Upper lobe of right lung (tissue), 1 donor: ENCODE measurements at places on chromosomes 12 and 14. TPM values are rescaled to one million over a fixed set of nuclear protein-coding genes. Genes with fewer than 3 reads are reported as not detected.
A peak's percentile ranks its signal among the peaks of the same experiment; 100 is the strongest.

The NR1H4 gene
- total RNA-seq: not detected

The RNASE1 gene
- total RNA-seq: 888 TPM

- H3K36me3 ChIP-seq: no peaks in the 10 kb centered on the region
- no peak for DNase-seq
- H3K4me1 ChIP-seq: peaks cover 2% of the 10 kb centered on the region
- peak overlapping the region; percentile 67 for H3K27ac ChIP-seq
- no peaks in the 10 kb centered on the region for H3K27me3 ChIP-seq
- H3K4me3 ChIP-seq: peak overlapping the region; percentile 50
These were observed 64.3 kb upstream of the STON2 start for GRCh38 chr14:81464253-81465002.

The IL23A gene
- 0.81 TPM for total RNA-seq

- H3K4me1 ChIP-seq: no peaks in the 10 kb centered on the region
- H3K4me3 ChIP-seq: no peak overlapping the region
- no peak overlapping the region for H3K27ac ChIP-seq
- H3K36me3 ChIP-seq: no peaks in the 10 kb centered on the region
- H3K27me3 ChIP-seq: no peaks in the 10 kb centered on the region
These were observed 39.0 kb downstream of the PAX9 start for GRCh38 chr14:36700651-36701050.

DNA sequence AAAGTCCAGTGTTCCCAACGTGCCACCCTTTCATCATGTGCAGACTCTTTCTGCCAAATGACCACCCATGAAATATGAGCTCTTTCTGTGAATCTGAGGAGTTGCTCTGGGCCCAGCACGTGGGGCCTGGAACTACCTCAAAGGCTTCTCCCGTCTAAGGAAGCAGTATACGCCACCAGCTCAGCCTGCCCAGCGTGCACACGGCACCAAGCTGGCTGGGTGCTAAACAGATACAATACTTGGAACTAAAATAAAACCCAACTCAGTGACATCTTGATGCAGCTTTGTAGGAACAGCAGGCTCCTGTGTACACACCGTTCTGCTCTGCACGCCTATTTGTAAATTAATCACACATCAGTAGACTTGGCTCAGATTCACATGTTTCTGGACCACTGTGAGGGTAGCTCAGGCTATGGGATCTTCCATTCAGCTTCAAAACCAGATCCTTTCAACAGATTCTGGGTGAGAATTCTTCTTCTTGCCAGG is 74.8 kb downstream of the ARL6IP4 start:
- no peaks in the 10 kb centered on the region for H3K36me3 ChIP-seq
- H3K4me3 ChIP-seq: no peak overlapping the region
- H3K27ac ChIP-seq: no peak overlapping the region
- H3K27me3 ChIP-seq: no peaks in the 10 kb centered on the region

- peak; percentile 54 for DNase-seq
- no peak overlapping the region for H3K4me3 ChIP-seq
- H3K36me3 ChIP-seq: no peaks in the 10 kb centered on the region
- H3K4me1 ChIP-seq: peaks cover under 1% of the 10 kb centered on the region
These were observed 8.0 kb upstream of the POP5 start for GRCh38 chr12:120588948-120589930.

The NOS1 gene
- 4.9 TPM for total RNA-seq

DNA sequence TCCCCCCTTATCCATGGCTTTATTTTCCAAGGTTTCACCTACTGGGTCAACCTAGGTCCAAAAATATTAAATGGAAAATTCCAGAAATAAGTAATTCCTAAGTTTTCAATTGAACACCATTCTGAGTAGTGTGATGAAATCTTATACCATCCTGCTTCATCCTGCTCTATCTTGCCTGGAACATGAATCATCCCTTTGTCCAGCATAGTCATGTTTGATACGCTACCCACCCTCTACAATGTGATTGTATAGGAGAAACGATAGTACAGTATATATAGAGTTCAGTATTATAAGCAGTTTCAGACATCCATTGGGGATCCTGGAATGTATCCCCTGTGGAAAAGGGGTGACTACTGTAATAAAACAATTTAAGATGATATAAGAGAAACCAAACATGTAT is 62.2 kb downstream of the IFNG start:
- no peaks in the 10 kb centered on the region for H3K36me3 ChIP-seq
- no peak for DNase-seq
- no peaks in the 10 kb centered on the region for H3K27me3 ChIP-seq
- no peak overlapping the region for H3K27ac ChIP-seq

- no peaks in the 10 kb centered on the region for H3K27me3 ChIP-seq
- no peaks in the 10 kb centered on the region for H3K4me1 ChIP-seq
- no peak overlapping the region for H3K4me3 ChIP-seq
These were observed 140.2 kb downstream of the NUAK1 start for GRCh38 chr12:105998561-105998960.

DNA sequence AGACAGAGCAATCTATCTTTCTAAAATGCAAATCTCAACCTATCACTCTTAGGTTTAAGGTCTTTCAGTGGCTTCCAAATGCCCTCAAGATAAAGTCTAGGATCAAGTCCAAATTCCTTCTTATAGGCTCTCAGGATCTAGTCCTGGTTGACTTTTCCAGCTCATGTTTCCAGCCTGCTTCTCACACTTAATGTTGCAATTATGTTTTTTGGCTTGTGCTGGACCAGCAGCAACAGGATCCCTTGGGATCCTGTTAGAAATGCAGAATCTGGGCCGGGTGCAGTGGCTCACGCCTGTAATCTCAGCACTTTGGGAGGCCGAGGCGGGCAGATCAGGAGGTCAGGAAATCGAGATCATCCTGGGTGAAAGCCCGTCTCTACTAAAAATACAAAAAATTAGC is 10.6 kb downstream of the GPR33 start:
- H3K36me3 ChIP-seq: no peaks in the 10 kb centered on the region
- H3K27me3 ChIP-seq: no peaks in the 10 kb centered on the region
- H3K27ac ChIP-seq: no peak overlapping the region
- peaks cover 4% of the 10 kb centered on the region for H3K4me1 ChIP-seq
- no peak overlapping the region for H3K4me3 ChIP-seq

The SSPN gene
- total RNA-seq: 15.6 TPM

The TRPV4 gene
- 4.5 TPM for total RNA-seq

The TDP1 gene
- 6.5 TPM for total RNA-seq

The SYNDIG1L gene
- 2.9 TPM for total RNA-seq

DNA sequence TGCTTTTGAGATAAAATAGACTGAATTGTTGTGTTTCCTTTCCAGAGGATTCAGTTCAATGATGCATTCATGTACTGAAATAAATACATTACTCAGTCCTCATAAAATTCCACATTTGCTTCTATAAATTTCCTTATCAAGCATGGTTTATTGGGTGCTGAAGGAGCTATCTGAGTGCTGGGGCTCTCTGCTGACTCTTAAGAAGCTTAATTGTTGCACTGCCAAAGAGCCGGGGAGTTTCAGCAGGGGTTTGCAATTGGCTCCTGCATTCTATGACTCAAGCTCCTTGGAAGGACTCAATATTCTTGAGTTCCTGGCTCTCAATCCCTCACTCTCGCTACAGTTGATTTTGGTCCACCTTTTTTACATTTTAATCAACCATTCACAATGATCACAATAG is 69.8 kb upstream of the PYGL start:
- H3K27ac ChIP-seq: no peak overlapping the region
- H3K36me3 ChIP-seq: no peaks in the 10 kb centered on the region
- H3K27me3 ChIP-seq: no peaks in the 10 kb centered on the region
- no peak overlapping the region for H3K4me3 ChIP-seq

GRCh38 chr12:108349278-108349688 is 10.2 kb upstream of the CMKLR1 start:
- H3K36me3 ChIP-seq: no peaks in the 10 kb centered on the region
- H3K4me1 ChIP-seq: no peaks in the 10 kb centered on the region
- no peak overlapping the region for H3K4me3 ChIP-seq
- no peak for DNase-seq

- H3K4me1 ChIP-seq: no peaks in the 10 kb centered on the region
- peaks cover 3% of the 10 kb centered on the region for H3K27me3 ChIP-seq
- no peak overlapping the region for H3K27ac ChIP-seq
These were observed 198.2 kb upstream of the PRMT8 start for GRCh38 chr12:3292677-3293412.

- H3K4me1 ChIP-seq: no peaks in the 10 kb centered on the region
- no peaks in the 10 kb centered on the region for H3K36me3 ChIP-seq
- H3K4me3 ChIP-seq: no peak overlapping the region
These were observed 352.6 kb downstream of the BMP4 start for GRCh38 chr14:53603994-53604393.

The TMEM132D gene
- 1.0 TPM for total RNA-seq

DNA sequence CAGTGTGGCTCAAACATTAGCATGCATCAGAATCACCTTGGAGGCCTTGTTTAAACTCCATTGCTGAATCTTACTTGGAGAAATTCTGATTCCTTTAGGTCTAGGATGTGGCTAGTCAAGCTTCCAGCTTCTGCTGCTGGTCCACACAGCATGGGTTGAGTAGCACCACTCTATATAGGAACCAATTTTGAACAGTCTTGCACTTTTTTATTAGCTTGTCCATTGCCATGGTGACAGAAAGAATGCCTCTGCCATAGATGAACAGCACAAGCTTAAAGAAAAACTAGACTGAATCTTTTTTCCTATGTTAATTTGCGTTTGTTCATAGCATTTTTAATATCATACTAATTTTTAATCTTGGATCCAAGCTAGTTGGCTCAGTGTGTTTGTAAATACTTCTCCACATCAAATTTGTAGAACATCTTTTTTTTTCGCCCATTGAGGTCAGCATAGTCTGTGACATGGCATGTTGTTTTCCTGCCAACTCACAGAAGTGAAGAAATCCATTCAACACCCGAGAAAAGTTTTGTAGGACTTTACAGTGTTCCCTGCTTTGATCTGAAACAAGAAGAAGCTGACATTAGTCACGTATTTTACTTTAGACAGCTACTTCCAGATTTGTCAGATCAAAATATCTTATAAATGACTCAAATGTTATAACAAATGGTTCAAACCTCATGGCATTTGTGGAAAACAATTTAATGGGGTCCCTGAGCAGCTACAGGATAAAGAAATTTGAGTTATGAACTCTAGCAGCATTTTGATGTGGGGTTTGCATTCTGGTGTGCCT is 438.8 kb downstream of the EGLN3 start:
- DNase-seq: no peak
- no peak overlapping the region for H3K4me3 ChIP-seq
- H3K27me3 ChIP-seq: no peaks in the 10 kb centered on the region
- no peak overlapping the region for H3K27ac ChIP-seq
- no peaks in the 10 kb centered on the region for H3K36me3 ChIP-seq

DNA sequence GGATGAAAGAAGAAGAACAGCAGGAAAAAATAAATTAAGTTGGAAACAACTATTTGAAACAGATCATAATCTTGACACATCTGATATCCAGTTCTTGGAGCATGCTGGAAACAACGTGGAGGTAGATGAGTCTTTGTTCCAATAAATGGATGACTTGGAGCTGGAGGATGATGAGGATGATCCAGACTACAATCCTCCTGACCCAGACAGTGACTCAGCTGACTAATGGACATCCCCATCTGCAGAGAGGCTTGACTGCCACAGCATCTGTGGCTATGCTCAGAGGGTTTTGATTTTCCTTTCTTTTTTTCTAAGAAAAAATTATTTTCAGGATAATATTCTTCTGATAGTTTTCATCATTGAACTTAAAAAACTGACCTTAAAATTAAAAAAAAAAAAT is 6.2 kb upstream of the ZDHHC17 start:
- H3K36me3 ChIP-seq: no peaks in the 10 kb centered on the region
- H3K27me3 ChIP-seq: no peaks in the 10 kb centered on the region
- H3K27ac ChIP-seq: no peak overlapping the region
- peaks cover 1% of the 10 kb centered on the region for H3K4me1 ChIP-seq
- H3K4me3 ChIP-seq: no peak overlapping the region

DNA sequence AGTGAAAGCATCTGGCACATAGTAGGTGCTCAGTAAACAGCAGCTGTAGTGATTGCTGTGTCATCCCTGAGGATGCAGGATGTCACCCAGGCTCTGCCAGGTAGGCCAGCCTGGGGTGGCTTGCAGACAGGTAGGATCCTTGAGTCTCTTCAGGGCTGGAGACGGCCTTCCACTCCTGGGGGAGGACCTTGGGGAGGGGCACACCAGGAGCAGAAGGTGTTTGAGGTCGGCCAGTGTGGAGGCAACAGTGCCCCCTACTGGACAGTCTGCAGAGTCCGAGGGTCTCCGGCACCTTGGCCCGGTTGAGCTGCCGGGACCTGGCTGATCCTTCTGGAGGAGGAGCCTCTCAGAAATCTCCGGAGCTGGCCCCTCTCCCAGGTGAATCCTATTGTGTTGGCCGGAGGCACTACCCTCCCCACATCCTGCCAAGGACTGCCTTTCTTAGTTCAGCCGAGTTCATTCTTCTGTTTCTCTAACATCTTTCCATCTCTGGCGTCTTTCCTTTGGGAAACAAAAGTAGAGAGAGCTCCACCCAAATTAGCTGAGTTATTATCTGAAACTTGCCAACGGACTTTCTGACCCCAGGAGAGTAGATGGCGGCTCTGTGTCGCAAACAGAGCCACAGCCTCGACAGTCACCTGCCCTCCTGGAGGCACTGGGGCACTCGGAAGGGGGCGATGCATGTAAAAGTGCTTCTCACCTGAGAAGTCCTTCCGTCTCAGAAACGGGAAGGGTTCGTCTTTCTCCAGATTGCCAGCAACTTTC is 41.8 kb upstream of the CLMN start:
- H3K4me1 ChIP-seq: peaks cover 5% of the 10 kb centered on the region
- H3K36me3 ChIP-seq: no peaks in the 10 kb centered on the region
- H3K4me3 ChIP-seq: no peak overlapping the region
- no peak overlapping the region for H3K27ac ChIP-seq
- peak; percentile 75 for DNase-seq

The FAM222A gene
- 6.2 TPM for total RNA-seq

The SPIC gene
- total RNA-seq: not detected

The NFE2 gene
- total RNA-seq: 7.5 TPM

- H3K27ac ChIP-seq: no peak overlapping the region
- peaks cover 10% of the 10 kb centered on the region for H3K4me1 ChIP-seq
- H3K27me3 ChIP-seq: peaks cover 3% of the 10 kb centered on the region
- no peaks in the 10 kb centered on the region for H3K36me3 ChIP-seq
- no peak overlapping the region for H3K4me3 ChIP-seq
- DNase-seq: peak; percentile 15
These were observed 31.2 kb downstream of the FIGNL2 start for GRCh38 chr12:51817027-51817953.

GRCh38 chr14:105439710-105440553 is 20.3 kb downstream of the MTA1 start:
- H3K27ac ChIP-seq: no peak overlapping the region
- H3K27me3 ChIP-seq: no peaks in the 10 kb centered on the region
- no peaks in the 10 kb centered on the region for H3K4me1 ChIP-seq
- no peaks in the 10 kb centered on the region for H3K36me3 ChIP-seq

The KRT77 gene
- total RNA-seq: not detected

- peak overlapping the region; percentile 9 for H3K27ac ChIP-seq
- H3K4me1 ChIP-seq: peaks cover 31% of the 10 kb centered on the region
- H3K4me3 ChIP-seq: no peak overlapping the region
- no peaks in the 10 kb centered on the region for H3K27me3 ChIP-seq
These were observed 20.5 kb upstream of the DUSP6 start for GRCh38 chr12:89372584-89373370.

GRCh38 chr12:92144631-92145480 is 790 bp downstream of the BTG1 start:
- no peaks in the 10 kb centered on the region for H3K27me3 ChIP-seq
- H3K4me1 ChIP-seq: peaks cover 13% of the 10 kb centered on the region
- peak; percentile 83 for DNase-seq
- peak overlapping the region; percentile 99 for H3K27ac ChIP-seq
- peaks cover 35% of the 10 kb centered on the region for H3K36me3 ChIP-seq

- H3K27ac ChIP-seq: no peak overlapping the region
- no peaks in the 10 kb centered on the region for H3K36me3 ChIP-seq
- no peaks in the 10 kb centered on the region for H3K4me1 ChIP-seq
These were observed 638.5 kb upstream of the FLRT2 start for GRCh38 chr14:84891404-84891803.

- DNase-seq: no peak
- H3K36me3 ChIP-seq: no peaks in the 10 kb centered on the region
- no peaks in the 10 kb centered on the region for H3K4me1 ChIP-seq
- no peaks in the 10 kb centered on the region for H3K27me3 ChIP-seq
These were observed 99.0 kb downstream of the LIN7A start for GRCh38 chr12:80838708-80839107.

The ESPL1 gene
- total RNA-seq: 0.35 TPM

The ERP27 gene
- 9.7 TPM for total RNA-seq
